ENCODE measurements at places on chromosomes 3 and 15. TPM values are rescaled to one million over a fixed set of nuclear protein-coding genes. Genes with fewer than 3 reads are reported as not detected.

GRCh38 chr3:141294301-141294700 lies 62.7 kb downstream of the PXYLP1 start:
- H3K4me3 ChIP-seq, result peak overlapping the region; percentile 38
- peaks cover 10% of the 10 kb centered on the region for H3K36me3 ChIP-seq
- H3K27ac ChIP-seq, result peak overlapping the region; percentile 63
- H3K4me1 ChIP-seq, result peaks cover 15% of the 10 kb centered on the region

- no peak overlapping the region for H3K27ac ChIP-seq
- no peaks in the 10 kb centered on the region for H3K27me3 ChIP-seq
- no peak overlapping the region for H3K4me3 ChIP-seq
- no peak for DNase-seq
- no peaks in the 10 kb centered on the region for H3K36me3 ChIP-seq
These were observed 455.5 kb downstream of the ERC2 start for GRCh38 chr3:56012721-56013120.

GRCh38 chr15:56491110-56491722 lies 26.3 kb upstream of the MNS1 start:
- peak; percentile 78 for DNase-seq
- H3K27ac ChIP-seq, result no peak overlapping the region
- no peak overlapping the region for H3K4me3 ChIP-seq
- H3K4me1 ChIP-seq, result no peaks in the 10 kb centered on the region
- H3K36me3 ChIP-seq, result no peaks in the 10 kb centered on the region

- H3K4me3 ChIP-seq, result no peak overlapping the region
- peak overlapping the region; percentile 55 for H3K27ac ChIP-seq
- peaks cover 37% of the 10 kb centered on the region for H3K36me3 ChIP-seq
- peaks cover 43% of the 10 kb centered on the region for H3K4me1 ChIP-seq
- no peaks in the 10 kb centered on the region for H3K27me3 ChIP-seq
These were observed 49.1 kb downstream of the TRANK1 start for GRCh38 chr3:36895496-36896409.

DNA sequence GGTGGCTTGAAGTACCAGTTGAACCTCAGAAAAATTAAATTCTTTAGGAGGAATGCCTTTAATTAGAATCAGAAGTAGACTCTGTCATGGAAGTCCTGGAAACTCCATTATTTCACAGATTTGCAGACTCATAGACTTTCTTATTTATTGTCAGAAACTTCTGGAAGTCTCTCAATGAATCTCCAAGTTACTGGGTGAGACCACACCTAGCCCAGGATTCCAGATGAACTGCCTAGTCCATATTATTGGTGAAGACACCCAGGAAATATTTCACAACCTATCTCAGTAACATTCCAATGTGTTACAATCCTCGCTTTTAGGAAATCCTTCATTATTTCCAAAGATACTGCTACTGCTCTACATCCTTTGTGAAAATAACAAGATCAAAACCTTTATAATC lies 6.5 kb upstream of the THBS1 start:
- H3K27ac ChIP-seq, result no peak overlapping the region
- H3K4me3 ChIP-seq, result no peak overlapping the region
- H3K27me3 ChIP-seq, result peaks cover 38% of the 10 kb centered on the region
- no peaks in the 10 kb centered on the region for H3K36me3 ChIP-seq
- DNase-seq, result no peak
- H3K4me1 ChIP-seq, result no peaks in the 10 kb centered on the region

- H3K4me1 ChIP-seq, result peaks cover 22% of the 10 kb centered on the region
- peaks cover 2% of the 10 kb centered on the region for H3K36me3 ChIP-seq
- peak overlapping the region; percentile 84 for H3K4me3 ChIP-seq
- H3K27ac ChIP-seq, result peak overlapping the region; percentile 46
These were observed 984 bp downstream of the RNU6-1 start for GRCh38 chr15:67838789-67839332.

GRCh38 chr3:120791913-120792312 lies 49.4 kb downstream of the GTF2E1 start:
- DNase-seq, result no peak
- H3K36me3 ChIP-seq, result no peaks in the 10 kb centered on the region

DNA sequence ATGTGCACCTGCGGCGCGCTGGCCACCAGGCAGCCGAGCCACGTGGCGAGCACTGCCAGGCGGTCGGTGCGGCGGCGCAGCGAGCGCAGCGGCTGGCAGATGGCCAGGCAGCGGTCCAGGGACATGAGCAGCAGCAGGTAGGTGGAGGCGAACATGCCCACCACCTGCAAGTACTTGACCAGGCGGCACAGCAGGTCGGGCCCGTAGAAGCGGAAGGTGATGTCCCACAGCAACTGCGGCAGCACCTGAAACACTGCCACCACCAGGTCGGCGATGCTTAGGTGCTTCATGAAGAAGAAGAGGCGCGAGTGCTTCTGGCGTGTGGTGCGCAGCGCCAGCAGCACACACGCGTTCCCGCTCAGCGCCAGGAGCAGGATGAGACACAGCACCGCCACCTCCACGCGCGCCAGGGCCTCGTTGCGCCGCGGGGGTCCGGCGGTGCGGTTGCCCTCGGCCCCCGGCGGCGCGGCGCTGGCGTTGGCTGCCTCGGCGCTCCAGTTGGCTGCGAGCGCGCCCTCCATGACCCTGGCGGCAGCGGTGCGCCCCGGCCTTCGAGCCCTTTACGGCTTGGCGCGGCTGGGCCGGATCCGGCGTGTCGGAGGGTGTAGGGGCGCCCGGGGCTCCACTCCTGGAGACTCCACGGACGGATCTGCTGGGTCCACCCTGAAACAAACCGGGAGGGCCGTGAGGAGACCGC lies 1.6 kb downstream of the OXTR start:
- peak; percentile 46 for DNase-seq
- H3K36me3 ChIP-seq, result no peaks in the 10 kb centered on the region
- H3K27ac ChIP-seq, result no peak overlapping the region

DNA sequence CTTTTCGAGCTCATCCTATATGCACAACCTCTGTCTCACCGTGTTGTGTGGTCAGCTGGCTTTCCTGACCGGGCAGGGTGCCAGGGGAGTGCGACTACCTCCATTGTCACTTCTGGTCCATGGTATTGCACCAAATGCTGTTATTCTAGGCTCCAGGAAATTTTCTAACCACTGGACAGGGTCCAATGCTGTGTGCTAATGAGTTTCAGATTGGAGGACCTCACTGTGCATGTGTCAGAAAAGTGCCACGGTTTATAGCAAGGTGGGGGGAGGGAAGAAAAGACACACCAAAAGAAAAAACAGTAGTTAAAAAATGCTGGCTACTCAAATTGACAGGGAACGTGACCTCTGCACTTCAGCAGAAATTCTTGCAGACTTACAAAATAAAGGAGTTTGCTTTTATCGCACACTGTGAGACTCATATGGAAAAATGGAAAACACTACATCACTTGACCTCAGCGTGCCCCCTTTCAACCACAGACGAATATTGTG lies 480.1 kb downstream of the FOXP1 start:
- H3K27ac ChIP-seq, result peak overlapping the region; percentile 80
- no peaks in the 10 kb centered on the region for H3K27me3 ChIP-seq
- H3K36me3 ChIP-seq, result peaks cover 74% of the 10 kb centered on the region
- peaks cover 90% of the 10 kb centered on the region for H3K4me1 ChIP-seq
- no peak for DNase-seq

DNA sequence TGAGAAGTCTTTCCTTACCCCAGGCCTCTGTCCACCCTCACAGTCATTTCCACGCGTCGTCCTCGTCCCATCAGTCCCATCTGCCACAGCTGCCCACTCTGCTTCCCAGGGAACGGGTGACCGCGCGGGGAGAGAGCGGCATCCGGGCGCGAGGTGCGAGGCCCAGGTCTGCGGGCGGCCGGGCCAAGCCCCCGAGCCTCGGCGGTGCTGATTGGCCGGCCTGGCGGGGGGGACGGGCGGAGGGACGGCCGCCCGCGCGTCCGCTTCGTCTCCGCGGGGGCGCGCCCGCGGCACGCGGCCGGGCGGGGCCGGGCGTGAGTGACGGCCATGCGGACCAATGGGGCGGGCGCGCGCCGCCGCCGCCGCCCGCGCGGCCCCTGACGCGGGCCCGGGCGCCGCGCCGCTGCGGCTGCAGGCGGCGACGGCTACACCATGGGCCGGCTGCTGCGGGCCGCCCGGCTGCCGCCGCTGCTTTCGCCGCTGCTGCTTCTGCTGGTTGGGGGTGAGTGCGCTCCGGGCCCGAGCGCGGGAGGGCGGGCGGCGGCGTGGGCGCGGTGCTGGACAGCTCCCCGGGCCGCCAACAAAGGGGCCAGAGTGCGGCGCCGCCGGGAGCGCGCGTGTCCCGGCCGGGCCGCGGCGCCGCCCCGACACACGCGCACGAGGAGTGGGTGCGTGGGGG lies at the start of gene PODXL2:
Gene PODXL2 (plus strand): TSS at position 398 of the 679 bp plus-strand sequence. CDS start 35 bp downstream, at position 433.
- H3K4me1 ChIP-seq, result peaks cover 30% of the 10 kb centered on the region
- peak within 1 kb of the TSS; percentile 65 for H3K4me3 ChIP-seq
- DNase-seq, result peak; percentile 26
- H3K36me3 ChIP-seq, result peaks cover 2% of the 10 kb centered on the region

DNA sequence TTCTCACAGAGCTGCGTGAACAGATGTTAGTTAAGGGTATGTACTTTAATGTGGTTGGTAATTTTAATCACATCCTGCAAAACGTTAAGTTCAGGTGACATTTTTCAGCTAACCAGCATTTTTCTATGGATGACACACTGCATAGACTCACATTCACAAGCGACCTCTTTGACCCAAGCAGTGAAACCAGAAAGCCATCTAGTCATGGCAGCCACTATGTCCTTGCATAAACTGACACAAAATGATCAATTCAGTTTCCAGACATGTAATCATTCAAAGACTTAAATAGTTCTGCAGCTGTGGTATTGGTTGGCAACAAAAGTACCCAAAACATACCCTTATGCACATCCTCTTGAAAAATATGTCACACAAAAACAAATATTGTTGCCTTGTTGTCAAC lies 7.4 kb upstream of the CAPN7 start:
- no peaks in the 10 kb centered on the region for H3K27me3 ChIP-seq
- no peak overlapping the region for H3K27ac ChIP-seq
- H3K4me1 ChIP-seq, result peaks cover 18% of the 10 kb centered on the region
- H3K36me3 ChIP-seq, result no peaks in the 10 kb centered on the region
- peak; percentile 20 for DNase-seq

DNA sequence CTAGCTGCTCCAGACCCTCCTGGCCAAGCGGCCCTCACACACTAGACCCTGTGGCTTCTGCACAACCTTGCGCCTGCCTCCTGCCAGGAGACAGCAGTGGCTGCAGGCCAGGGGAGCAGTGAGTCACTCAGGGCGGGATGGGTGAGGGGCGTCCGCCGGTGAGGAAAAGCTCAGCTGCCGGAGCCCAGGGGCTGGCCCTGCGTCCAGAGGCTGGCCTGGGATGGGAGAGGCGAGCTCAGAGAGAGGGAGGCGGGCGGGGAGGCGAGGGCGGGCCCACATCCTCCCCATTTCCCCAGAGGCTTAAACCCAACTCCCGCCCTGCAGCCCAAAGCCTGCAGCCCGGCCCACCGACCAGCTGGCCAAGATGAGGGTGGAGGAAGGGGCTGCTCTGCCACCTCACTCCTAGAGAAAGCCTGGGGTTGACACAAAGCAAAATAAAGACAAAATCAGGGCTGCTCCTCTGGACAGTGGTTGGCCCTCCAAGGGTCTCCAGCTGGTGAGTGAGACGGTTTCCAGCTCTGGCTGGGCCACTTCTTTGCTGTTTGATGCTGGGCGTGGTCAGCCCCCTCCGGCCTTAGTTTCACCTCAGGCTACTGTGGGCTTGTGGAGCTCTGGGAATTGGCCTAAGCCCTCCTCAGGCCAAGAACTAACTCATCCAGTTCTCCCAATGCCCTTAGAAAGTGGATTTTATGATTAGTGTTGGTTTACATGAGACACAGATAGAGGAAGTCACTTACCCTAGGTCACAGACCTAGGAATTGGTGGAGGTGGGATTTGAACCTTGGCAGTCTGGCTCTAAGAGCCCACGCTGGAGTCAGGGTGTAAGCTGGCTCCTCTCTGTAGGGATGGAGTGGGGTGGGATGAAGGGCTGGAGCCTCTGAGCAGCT lies 50.6 kb downstream of the IQSEC1 start:
- peaks cover under 1% of the 10 kb centered on the region for H3K4me1 ChIP-seq
- no peaks in the 10 kb centered on the region for H3K27me3 ChIP-seq
- no peaks in the 10 kb centered on the region for H3K36me3 ChIP-seq
- DNase-seq, result no peak

Gene P2RY13
- total RNA-seq, result not detected

Gene MED12L
- 2.9 TPM for total RNA-seq

Gene GPR27
- total RNA-seq, result 0.47 TPM

Gene GP5
- total RNA-seq, result 0.72 TPM

Gene DPPA2
- not detected for total RNA-seq

Gene CLDND1
- total RNA-seq, result 198 TPM

Gene CHRM5
- not detected for total RNA-seq

Gene ELP6
- 41.5 TPM for total RNA-seq

All from activated CD8-positive, alpha-beta T cell treated with anti-CD3 and anti-CD28 coated beads for 36 hours (primary cell).